Astrocyte of the hippocampus (primary cell): ENCODE measurements at places on chromosomes 13 and 19.

- DNase-seq, result no peak
These were observed 18.7 kb upstream of the TINCR start for GRCh38 chr19:5586300-5587070.

DNA sequence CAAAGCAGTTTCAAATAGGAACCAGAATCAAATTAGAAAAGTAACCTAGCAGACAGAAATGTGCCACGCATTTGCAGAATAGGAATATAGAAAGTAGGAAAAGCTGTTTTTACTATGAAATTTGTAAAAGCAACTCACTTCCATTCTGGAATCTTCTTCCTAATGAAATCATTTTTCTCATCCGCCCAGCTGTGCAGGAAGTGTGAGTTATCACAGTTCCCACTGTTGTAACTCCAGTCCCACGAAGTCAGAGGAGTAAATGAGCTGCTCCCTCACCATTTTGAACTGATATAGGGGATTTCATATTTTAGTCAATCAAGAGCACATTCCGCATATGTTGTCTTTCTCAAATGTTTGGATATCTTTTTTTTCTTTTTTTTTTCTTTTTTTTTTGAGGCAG lies 230.8 kb downstream of the TBC1D4 start:
- DNase-seq, result no peak

- peak; percentile 63 for DNase-seq
These were observed 31.9 kb upstream of the USPL1 start for GRCh38 chr13:30585748-30586262.

DNA sequence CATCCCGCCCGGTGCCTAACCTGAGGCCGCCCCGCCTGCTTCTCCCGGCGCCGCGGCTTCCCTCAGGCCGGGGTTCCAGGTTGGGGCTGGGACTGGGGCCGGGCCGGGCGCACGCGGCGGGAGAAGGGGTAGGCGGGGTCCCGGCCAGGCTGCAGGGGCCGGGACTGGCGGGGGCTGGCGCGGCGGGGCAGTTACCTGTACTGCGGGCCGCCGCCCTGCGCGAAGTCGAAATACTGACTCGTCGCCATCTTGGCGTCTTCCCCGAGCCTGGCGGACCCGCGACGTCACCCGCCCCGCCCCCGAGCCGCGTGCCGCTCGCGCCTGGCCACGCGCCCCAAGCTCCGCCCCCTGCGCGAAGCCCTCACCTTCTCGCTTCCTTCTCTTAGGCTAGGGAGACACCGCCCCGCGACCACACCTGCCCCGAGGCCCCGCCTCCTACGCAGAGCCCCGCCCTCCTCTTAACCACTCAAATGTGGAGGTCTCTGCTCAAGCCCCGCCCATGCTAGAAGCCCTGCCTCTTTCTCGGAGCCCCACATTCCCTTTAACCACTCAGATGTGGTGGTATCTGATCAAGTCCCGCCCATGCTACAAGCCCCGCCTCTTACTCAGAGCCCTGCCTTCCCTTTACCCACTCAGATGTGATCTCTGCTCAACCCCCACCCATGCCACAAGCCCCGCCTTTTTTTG lies at the start of gene ZFR2:
Gene ZFR2, minus strand, starts transcription at position 269 of the 687 bp plus-strand sequence. Its CDS starts 21 bp downstream, at position 248.
- DNase-seq, result peak; percentile 24

DNA sequence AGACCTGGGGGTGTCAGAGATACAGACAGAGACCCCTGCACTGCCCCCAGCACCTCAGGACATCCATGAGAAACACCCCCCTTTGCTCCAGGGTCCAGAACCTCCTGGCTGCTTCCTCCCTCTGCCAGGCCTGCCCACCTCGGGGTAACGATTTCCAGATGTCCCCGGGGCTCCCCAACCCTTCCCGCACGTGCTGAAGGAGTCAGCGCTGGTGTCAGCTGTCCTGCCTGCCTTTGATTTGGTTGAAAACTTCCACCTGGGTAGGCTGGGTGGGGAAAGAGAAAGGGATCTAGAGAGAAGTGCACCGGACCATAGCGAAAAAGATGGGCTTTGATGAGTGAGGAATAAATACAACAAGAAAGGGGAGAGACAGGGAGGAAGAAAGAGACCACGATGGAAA lies 1.5 kb upstream of the CGB7 start:
- no peak for DNase-seq

- peak; percentile 63 for DNase-seq
These were observed 1.0 kb downstream of the SCN1B start for GRCh38 chr19:35031072-35031881.
